ENCODE measurements at places on chromosomes 16 and 17.
A peak's percentile ranks its signal among the peaks of the same experiment; 100 is the strongest.

DNA sequence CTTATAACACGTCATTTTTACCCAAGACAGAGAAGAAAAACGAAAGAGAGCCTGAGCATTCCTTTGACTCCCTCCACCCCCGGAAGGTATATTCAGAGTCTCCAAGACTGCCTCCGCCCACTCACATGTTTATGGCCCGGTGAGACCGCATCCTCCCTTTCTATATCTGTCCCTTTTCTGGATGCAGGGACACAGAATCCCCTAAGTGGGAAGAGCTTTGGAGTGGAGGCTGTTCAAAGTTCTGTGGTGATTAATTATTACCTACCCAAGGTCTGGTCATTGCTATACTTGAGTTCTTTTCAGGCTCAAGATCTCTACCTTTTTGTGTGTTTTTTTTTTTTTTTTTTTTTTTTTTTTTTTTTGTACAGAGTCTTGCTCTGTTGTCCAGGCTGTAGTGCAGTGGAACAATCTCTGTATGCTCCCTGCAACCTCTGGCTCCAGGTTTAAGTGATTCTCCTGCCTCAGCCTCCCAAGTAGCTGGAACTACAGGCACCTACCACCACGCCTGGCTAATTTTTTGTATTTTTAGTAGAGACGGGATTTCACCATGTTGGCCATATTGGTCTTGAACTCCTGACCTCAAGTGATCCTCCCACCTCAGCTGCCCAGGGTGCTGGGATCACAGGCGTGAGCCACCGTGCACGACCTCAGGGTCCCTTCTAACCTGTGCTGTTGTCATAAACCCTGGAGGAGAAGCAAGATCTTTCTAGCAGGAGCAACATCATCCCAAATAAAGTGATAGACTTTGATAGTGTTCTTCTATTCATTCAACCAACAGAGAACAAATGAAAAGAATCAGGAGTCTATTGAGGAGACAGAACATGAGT lies 407.1 kb downstream of the WWOX start:
- DNase-seq, result no peak

DNA sequence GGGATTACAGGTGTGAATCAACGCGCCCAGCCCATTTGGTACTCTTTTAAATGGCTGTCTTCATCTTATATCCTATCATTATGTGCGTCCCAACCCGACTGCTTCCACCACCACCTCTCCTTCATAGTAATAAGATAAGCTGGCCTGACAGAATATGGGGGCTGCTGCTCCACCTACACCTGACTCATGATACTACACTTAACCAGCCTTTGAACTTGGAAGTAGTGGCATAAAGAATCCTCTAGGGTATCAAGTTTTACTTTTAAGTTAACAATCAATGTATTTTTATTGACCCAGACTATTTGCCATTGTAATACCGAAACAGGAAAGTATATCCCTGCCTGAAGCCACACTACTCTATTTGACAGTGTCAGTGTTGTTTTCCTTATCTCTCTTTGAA lies 18.8 kb downstream of the PDZD9 start:
- DNase-seq, result no peak

DNA sequence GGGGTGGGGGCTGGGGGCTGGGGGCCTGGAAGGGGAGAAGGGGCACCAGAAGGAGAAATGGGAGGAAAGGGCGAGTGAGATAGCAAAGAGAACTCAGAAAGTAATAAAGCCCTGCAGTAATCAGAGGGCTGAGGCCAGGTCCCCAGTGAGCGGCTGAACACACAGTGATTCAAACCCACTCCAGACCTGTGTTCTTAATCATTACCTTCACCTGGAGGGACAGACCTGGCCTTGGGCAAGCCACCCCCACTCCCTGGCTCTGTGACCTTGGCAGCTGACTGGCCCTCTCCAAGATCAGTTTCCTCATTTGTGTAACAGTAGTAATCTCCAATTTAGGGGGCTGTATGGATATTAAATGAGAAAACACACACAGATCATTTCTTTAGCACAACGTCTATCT lies 150.4 kb downstream of the WWOX start:
- no peak for DNase-seq

DNA sequence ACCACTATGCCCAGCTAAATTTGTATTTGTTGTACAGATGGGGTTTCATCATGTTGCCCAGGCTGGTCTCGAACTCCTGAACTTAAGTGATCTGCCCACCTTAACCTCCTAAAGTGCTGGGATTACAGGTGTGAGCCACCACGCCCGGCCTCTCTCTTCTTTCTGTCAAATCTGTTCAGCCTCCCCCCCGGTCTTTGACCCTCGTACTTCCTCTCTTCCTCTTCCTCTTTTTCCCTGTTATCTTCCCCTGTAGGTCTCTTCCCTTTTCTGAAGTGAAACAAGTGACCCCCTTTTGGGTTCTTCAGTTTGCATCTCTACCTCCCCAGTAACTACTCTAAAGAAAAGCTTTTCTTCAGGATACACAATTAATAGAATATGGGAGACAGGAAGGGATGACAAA lies 31.7 kb upstream of the DHX40 start:
- peak; percentile 48 for DNase-seq

DNA sequence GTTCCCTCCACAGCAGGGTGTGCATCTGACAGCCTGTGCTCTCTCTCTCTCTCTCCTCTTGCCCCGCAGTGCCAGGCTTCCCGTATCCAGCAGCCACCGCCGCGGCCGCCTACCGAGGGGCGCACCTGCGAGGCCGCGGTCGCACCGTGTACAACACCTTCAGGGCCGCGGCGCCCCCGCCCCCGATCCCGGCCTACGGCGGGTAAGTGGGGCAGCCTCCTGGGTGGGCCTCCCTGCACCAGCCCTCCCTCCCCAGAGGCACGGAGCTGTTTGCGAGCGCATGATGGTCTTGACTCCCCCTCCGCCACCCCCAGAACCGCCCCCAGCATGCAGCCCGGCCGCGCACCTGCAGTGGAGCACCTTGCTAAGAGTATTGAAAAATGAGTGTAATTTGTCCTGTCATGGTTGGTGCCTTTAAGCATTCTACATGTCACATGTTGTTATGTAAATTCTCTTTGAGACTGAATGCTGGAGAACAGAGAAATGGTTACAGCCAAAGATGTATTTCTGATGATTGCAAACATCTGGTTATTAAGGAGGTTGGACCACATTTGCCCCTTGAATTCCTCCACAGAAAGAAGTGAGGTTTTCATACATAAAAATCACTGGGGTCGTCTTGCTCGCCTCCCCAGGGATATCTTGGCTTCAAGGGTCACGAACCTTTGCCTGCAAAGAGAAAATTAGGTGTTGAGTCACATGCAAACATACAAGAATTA lies 321.3 kb downstream of the RBFOX1 start:
- DNase-seq, result no peak

- peak; percentile 61 for DNase-seq
Observed at GRCh38 chr17:77322514-77323412, 182.0 kb downstream of the SEC14L1 start.

GRCh38 chr16:643050-643368 lies 1.4 kb downstream of the MCRIP2 start:
- no peak for DNase-seq

DNA sequence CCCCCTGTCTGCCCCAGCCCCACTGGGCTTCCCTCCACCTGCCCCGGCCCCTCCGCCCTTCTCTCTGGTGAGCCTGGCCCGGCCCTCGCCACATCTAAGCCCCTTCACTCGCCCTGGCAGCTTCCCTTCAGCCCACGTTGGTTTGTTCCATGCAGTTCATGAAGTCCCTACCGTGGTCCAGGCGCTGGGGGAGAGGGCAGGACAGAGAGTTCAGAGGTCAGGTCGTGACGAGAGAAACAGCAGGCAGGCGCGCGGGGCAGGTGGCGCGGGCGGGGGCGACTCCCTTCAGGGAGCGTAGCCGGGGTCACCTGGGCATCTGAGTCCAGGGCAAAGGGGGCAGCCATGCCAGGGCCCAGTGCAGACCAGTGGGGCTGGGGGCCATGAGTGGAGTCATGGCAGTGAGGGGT lies 8.9 kb upstream of the TEDC2 start:
- DNase-seq, result no peak

- peak; percentile 87 for DNase-seq
Observed at GRCh38 chr17:31318298-31318801, 3.1 kb downstream of the EVI2A start.

DNA sequence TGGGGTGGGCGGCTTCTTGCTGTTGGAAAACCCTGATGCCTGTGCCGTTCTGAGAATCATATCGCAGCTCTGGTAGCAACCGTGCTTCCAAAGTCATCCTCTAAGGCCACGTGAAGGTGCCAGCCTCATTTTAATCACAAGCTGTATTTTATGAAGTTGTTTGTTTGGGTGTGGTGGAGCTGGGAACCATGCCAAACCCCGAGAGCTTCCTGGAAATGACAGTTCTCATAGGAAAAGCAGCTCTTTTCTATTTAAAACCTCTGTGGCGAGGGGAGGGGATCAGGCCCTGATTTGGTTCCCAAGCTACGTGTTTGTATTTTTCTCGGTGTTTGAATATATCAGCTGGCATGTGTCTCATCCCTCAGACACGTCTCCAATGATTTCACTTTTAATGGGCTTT lies 21.7 kb downstream of the KNOP1 start:
- peak; percentile 42 for DNase-seq

DNA sequence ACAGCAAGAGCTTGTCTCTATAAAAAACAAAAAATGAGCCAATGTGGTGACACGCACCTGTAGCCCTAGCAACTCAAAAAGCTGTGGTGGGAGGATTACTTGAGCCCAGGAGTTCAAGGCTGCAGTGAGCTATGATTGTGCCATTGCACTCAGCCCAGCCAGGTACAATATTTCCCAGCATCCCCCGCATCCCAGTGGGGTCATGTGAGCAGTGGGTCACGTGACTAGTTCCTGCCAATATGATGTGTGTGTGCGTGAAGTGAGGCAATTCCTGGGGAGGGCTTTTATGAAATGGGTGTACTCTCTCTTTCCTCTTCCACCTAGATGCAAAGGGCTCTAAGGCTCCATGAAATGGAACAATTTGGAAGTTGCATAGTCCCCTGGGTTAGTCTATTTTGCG lies 81.3 kb downstream of the GSG1L start:
- no peak for DNase-seq

DNA sequence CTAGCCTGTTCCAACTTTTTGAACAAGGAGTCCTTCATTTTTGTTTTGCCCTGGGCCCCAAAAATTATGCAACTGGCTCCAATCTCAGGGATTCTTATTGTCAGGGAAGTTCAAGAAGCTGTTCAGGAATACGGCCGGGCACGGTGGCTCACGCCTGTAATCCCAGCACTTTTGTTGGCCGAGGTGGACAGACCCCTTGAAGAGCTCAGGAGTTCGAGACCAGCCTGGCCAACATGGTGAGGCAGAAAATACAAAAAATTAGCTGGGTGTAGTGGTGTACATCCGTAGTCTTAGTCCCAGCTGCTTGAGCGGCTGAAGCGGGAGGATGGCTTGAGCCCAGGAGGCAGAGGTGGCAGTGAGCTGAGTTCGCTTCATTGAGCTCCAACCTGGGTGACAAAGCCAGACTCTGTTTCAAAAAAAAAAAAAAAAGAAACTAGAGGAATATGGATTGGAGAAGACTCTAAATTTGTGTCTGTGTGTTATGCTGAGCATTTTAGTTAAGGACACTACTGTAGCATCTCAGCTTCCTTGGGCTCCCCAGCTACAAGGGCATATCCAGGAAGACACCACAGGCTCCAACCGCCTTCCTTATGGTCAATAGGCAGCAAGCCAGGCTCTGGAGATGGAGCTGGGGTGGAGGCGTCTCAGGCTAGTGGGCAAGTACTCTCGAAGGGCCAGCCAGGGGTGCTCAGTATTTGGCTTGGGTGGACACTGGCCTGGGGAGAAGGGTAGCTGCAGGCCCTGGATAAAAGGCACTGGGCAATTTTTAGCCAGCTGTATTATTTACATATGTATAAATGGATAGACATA lies 56.8 kb upstream of the CREBBP start:
- DNase-seq, result no peak

DNA sequence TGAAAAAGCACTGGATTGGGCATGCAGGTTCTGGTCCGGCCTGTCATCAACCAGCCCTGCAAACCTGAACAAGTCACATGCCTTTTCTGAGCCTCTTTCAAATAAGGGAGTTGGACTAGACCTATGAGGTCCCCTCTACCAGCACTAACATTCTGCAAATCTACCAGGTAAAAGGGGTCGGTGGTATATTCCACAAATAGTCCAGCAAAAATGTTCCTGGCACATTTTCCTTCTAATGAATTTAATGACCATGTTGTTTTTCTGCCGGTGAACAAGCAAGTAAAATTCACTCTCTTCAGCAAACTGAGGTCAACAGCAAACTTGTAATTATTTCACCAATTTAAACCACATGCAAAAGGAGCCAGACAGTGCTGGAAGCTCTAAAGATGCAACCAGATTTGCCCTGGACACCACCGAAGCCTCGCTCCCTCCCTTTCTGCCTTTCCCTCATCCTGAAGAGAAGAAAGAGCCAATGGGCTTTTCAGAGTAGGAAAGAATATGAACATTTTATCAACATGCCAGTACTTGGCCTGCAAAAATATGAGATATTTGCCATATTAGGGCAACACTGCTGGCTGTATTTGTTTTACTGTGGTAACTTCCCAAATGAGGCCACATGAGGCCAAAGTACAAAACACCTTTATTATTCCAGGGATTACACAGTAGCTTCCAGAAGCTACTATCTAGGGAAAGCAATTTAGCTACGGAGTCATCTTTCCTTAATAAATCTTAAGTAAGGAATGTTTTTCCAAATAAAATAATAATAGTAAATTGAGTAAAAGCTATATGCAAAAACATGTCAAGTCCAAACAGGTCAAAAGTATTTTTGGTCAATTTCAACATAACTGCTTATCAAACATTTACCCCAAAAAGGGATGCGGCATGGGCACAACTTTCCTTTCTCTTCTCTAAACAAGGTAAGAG lies 45.0 kb downstream of the USP31 start:
- no peak for DNase-seq

DNA sequence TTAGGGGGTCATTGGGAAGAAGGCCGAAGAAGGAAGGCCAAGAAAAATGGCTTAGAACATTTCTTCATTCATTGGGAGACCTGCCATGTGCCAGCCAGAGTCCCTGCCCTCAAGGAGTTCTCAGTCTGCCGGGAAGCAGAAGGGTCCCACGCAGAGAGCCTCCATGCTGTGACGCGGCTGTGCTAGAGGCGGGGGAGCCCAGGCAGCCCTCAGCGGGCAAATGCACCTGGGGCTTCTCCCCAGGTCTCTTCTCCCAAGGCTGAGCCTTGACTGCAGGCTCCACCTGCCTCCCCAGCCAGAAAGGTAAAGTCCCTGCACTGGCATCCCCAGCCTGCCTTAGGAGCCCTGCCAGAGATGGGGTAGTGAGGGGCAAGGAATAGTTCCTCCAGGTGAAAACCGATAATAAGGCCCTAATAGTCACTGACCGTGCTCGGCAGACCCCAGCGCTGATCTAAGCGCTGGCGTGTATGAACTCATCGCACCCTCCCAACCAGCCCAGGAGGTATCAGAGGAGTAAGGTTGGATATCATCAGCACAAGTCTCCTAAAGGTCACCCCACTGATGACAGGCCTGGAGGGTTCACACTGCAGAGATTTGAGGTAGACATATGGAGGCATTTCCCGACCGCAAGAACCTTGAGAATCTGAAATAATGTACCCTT lies 6.0 kb upstream of the CDR2L start:
- DNase-seq, result no peak

DNA sequence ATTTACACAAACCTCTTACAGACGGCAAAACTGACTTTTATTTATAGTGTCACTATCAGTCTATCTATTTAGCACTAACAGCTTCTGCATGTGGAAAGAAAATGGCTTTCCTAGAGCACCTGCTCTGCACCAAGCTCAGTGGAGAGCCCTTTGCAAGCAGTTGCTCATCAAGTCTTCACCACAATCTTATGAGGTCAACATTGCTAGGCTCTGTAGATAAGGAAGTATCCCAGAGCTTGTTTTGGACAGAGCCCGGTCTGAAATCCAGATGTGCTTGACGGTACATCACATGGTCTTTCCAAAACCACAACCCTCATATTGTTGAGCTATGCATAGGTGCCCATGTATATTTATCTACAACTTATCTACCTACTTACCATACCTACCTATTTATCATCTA lies 572.7 kb upstream of the CDH5 start:
- no peak for DNase-seq

GRCh38 chr17:76872221-76872873 lies 4.1 kb downstream of the MGAT5B start:
- no peak for DNase-seq

All from inflammatory macrophage (primary cell).